SK-N-SH (cell line): ENCODE measurements at places on chromosomes 5 and 9.

DNA sequence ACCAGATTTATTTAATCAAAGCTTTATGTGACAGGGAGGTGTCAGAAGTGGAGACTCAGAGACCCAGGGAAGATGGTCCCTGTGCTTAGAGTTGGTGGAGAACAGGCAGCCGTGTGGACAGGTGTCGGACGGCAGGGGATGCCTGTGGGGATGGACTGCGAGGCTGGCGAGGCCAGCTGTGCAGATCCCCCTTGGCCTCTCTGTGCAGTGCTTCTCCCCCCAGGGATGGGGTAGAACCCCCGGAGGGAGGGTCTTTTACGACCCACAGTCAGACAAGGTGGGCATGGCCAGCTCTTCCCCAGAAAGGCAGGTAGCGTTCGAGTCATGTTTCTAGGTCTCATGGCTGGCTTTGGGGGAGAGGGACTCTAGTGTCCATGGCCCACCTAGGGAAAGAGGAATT, 4.7 kb upstream of the SLC2A6 start:
- DNase-seq, result no peak

- no peak for DNase-seq
These were observed 58.1 kb downstream of the DENND1A start for GRCh38 chr9:123871781-123872180.

DNA sequence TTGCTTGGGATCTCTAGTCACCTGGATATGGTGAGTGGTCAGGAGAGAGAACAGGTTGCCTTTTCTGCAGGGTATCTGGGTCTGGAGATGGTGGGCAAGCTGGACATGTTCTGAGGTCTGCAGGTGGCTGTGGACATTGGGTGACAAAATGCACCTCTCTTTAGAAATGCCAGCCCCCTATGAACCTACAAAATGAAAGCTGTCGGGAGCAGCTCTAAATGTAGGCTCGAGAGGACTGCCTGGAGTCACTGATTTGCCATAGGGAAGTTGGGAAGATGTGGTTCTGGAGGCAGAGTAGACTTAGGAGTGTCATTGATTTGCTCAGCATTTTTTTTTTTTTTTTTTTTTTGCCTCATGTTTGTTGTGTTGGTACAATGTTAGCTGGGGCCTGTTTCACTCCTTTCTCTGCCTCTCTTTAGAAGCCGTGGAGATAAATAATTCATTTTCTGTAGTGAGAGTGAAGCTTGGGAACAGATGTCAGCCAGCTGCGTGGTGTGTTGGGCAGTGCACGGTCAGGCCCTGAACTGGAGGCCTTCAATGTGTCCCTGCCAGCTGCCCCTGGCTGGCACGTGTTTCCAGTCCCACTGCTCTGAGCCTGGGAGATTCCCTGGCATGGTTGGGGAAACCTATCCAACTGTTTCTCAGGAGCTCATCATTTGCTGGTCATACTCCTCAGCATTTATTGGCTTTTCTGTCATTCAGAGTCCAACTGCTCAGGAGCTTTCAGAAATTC, 5.4 kb downstream of the RGS3 start:
- DNase-seq, result peak; percentile 75

DNA sequence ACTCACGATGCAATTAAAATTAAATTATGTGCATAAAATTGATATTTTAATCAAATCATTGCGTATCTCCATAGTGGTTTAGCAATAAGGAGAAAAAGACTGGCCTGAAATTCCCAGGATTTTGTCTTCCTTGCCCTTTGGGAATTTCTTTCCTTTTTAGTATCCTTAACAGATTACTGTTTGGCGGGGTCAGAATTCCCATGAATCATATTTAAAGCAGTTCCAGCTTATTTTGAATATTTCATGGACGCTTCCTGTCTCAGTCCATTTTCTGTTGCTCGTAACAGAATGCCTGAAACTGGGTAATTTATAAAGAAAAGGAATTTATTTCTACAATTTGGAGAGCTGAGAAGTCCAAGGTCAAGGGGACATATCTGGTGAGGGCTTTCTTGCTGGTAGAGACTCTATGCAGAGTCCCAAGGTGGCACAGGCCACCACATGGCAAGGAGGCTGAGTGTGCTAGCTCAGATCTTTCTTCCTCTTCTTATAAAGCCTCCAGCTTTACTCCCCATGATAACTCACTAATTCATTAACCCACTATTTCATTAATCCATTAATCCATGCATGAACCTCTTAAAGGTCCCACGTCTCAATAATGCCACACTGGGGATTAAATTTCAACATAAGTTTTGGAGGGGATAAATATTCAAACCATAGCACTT, 37.8 kb downstream of the CDH6 start:
- DNase-seq, result no peak

DNA sequence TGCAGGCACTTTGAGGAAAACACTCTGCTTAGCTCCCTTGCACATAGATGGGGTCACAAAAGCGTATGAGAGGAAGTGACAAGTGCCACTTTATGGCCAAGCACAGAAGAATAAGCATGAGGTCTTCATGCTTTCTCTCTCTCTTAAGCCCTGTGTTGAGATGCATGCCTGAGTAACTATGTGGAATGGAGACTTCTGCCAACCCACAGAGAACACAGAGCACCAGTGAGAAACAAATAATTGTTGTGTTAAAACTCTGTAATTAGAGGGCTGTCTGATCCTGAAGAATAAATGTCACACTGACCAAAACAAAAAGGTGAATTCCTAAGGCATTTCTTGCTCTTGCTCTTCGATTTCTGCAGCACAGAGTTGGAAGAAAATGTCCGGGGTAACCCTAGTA, 488.5 kb downstream of the CTNND2 start:
- no peak for DNase-seq

DNA sequence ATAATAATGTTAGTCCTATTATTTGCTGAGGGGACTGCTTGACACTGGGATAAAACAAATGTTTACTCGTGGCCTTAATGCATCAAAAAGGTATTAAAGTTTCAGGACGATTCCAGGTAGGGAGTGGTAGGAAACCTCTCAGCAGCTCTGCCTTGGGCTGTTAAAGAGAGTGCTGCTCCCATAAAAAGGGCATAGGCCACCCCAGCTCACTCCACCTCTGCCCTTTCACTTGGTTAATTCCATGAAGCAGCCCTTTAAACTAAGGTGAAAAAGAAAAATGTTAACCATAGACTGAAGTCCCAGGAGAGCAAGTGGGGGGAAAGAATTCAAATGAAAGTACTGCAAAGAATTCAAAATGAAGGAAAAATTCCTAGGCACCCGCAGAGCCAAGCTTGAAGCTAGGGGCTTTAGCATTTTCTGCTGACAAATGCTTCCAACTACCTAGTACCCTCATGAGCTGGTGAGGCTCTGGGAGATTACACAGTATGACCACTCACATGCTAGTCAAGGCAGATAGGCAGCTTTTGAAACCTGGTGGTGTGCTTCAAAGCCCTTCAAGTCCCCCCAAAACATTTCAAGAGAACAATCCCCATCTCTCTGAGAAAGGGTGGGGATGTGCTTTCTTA, 8.5 kb downstream of the KLF9 start:
- no peak for DNase-seq

GRCh38 chr9:97506787-97507186, 5.3 kb downstream of the TMOD1 start:
- no peak for DNase-seq

DNA sequence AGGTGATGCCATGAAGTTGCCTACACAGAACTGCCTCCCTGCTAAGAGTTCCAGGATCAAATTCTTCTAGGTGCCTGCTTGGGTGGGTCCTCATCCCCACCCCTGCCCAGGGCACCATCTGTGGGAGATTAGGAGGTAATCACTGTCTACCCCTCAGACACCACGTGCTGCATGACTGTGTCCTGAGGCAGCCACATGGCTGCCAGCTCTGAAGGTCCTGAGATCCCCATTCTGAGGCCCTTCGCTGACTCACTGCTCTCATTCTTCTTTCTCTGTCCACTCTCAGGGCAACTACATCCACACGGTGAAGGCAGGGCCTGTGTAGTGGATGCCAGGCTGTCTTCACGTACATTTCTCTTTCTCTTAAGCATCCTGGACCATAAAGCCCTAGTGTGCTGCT, 222.9 kb upstream of the ANKRD55 start:
- DNase-seq, result no peak

DNA sequence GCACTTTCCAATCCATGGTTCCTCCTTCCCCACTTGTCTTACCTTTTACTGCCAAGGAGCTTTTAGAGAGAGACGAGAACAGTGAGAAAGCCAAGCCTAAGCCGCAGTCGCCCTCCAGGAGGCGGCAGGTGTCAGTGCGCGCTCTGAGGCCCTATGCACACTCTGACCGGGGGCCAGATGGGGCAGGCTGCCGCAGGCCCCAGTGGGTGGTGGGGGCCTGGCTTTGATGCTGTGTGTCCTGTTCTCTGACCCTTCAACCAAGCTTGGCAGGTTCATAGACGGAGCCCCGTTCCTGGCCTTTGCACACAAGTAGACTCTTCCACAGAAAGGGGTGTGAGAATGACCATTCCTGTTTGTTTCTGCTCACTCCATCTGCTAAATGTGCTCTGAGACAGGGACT, 77.3 kb downstream of the WNK2 start:
- DNase-seq, result peak; percentile 37
